ENCODE measurements at places on chromosomes 12 and 14.

GRCh38 chr14:85583380-85583779, 53.4 kb downstream of the FLRT2 start:
- no peak for DNase-seq

- no peak for DNase-seq
Observed at GRCh38 chr12:11829764-11830194, 180.3 kb downstream of the ETV6 start.

GRCh38 chr12:128056136-128056801, 210.7 kb upstream of the TMEM132C start:
- DNase-seq, result no peak

- DNase-seq, result no peak
Observed at GRCh38 chr14:101232340-101233020, 328.8 kb upstream of the DIO3 start.

DNA sequence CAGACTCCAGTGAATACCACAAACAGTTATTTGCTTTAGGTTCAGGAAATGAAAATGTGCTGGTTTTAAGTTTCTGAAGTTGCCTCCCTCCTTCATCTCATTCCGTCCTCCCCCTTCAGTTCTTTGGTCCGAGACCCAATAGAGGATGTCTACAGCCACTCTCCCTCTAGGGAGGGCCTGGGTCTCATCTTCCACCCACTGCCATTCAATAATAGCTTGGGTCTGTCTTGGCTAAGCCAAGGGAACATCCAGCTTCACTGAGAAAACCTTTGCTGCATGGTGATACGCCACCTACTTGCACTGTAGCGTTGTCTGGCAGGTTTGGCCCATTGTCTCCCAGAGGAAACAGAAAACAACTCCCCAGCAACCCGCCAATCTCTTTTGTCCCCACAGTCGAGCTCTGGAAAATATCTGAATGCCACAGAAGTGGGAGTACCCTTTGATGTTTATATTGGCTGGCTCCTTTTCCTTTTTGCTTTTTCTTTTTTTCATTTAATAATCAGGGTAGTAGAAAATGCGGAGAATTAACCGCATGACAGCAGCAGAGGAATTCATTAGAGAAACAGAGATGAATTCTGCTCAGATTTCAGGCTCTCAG, 380.1 kb downstream of the RAD51B start:
- no peak for DNase-seq

DNA sequence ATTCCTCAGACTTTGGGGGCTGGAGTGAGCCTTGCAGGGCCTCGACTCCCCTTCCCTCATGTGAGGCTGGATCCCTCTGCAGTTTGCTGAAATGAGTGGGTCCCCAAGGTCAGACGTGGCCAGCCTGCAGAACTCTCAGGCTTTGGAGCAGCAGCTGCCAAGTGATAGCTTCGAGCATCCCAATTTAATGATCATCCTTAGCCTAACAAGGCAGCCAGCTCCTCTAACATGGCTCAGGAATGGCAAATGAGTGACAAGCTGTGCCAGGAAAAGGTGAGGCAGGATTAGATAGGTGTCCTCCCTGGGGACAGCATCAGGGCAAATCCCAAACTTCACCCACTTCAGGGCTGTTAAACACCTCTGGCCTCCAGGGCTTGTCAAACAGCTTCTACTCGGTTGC, 130.7 kb upstream of the PWP1 start:
- no peak for DNase-seq

DNA sequence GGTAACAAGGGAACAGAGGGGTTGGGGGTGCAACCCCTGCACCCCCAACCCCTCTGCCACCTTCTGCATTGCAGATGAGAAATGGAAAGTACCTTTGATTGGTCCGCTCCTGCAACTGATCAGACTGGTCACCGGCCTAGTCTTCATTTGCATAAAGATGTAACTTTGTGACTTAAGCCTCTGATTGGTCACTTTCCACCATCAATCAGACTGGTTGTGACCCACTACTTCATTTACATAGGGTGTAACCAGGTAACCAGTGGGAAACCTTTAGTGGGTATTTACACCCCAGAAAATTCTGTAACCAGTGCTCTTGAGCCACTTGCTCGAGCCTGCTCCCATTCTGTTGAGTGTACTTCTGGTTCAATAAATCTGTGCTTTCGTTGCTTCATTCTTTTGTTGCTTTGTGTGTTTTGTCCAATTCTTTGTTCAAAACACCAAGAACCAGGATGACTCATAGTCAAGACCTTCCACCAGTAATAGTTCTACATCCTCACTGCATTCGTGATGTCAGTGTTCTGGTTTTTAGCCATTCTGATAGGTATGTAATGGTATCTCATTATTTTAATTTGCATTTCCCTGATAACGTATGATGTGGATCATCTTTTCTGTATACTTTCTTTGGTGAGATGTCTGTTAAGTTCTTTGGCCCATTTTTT, 30.8 kb downstream of the LEMD3 start:
- DNase-seq, result no peak

DNA sequence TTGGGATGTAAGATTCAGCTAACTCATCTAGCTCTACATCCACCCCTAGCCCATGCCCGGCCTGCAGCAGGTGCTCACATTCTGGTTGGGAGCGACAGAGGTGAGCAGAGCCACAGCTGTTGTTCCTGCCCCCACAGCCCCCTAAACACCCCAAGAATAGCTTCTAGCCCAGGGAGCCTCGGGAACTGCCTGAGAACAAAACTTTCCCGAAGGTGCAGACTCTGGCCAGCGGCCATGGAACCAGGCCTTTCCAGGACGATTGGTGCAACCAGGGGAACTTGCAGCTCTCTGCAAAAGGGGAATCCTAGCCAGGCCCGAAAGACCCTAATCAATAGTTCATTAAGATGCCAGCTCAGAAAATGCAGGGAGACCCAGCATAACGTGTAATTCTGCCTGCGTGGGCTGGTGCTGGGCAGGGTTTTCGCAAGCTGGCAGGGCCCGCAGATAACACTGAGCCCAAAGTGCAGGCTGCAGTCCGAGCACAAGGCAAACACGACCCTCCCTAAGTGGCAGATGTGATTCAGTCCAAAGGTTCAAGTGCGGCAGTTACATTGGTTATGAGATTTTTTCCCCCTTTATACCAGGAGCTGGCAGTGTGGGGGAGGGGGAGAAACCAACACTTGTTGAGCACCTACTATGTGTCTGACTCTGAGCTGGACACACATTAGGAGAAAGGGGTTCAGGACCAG, 122.5 kb upstream of the MAP1LC3B2 start:
- no peak for DNase-seq

DNA sequence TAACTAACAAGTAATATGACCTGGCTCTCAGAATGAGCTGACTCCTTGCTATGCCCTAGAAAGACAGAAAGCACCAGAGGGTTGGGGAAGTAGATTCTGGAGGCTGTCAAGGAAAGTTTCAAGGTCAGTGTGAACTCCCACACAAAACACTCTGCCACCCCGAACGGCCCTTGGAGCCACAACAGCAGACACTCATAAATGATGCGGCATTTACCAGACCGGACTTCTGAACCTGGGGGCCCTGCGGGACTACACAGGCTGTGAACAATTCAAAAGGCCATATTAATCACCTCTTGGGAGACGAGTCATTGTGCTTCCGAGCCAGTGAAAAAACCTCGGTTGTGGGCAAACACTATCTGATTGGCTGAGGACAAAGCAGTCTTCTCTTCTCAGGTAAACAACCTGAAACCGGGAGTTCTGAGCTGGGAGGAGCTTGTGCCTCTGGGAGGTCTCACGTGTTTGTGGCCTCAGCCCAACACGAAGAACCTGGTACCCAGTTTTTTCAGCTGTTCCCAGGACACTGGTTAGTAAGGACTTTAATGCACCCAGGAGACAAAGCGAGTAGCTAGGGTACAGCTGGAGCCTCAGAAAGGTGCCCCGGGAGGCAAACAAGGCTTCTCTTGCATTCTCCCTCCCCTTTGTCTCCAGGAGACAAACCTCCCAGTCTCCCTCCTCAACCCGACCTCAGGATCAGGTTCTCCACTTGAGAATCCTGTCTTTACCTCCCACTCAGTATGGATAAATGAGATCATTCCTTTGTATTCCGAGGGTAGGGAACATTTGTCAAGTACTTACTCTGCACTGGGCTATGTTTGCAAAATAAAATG, 35.3 kb downstream of the VWF start:
- no peak for DNase-seq

DNA sequence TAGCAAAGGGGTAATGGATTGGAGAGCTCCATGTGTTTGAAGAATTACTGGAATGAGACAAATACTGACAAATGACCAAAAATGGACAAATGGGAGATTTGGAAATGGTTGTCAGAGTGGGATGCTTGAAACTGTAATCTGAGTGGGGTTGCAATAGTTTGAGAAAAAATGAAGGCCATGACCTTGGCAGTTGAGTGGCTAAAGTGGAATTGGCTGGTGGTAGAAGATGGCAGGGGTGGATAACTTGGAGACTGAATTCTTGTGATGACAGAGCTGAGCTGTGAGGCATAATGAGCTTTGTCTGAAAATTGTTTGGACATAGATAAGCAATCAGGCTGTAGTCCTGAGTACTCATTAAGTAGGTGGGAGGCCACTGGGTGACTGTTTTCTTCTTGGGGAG, 222.5 kb upstream of the PRICKLE1 start:
- no peak for DNase-seq

Measured in activated CD4-positive, alpha-beta T cell treated with anti-CD3 and anti-CD28 coated beads, Interleukin-2, amount 50 U/mL, for 1 hour (primary cell).